ENCODE measurements at places on chromosomes 7 and 10.

DNA sequence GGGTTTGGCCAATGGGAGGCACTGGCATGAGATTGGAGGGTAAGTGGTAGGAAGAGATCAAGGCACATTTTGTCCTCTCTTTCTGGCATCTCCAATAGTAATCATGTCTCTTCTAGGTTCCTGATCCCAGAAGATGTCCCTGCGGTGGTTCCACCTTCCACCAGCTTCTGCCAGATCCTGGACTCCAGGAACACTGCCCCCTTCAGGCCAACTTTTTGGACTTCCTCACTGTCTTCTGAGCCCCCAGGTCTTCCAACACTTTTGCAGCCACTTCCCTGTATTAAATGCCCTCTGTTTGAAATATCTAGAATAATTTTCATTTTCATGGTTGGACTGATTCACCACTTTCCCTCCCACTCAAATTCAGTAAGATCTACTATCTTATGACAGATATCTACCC is 60.9 kb downstream of the BAMBI start:
- no peak for DNase-seq

- DNase-seq, result no peak
Observed at GRCh38 chr10:72146071-72146470, 57.7 kb upstream of the SPOCK2 start.

DNA sequence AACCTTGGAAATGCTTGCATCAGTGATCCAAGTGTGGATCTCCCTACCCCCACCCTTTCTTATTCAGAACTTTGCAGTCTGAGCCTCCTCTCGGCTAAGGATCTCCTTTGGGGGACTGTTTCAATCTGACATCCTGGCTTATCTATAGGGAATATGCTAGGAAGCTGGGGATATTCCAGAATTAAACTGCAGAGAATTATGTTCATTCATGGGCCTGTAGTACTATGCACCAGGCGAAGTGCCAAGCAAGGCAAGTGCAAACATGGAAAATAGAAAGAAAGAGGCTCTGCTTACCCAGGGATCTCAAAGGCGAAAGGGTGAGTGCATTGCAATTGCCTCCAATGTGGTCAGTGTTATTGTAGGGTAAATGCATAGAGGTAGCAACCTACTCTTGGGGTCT is 96.5 kb downstream of the CACNB2 start:
- DNase-seq, result no peak

- DNase-seq, result no peak
Observed at GRCh38 chr10:129861776-129862531, 102.1 kb downstream of the EBF3 start.

DNA sequence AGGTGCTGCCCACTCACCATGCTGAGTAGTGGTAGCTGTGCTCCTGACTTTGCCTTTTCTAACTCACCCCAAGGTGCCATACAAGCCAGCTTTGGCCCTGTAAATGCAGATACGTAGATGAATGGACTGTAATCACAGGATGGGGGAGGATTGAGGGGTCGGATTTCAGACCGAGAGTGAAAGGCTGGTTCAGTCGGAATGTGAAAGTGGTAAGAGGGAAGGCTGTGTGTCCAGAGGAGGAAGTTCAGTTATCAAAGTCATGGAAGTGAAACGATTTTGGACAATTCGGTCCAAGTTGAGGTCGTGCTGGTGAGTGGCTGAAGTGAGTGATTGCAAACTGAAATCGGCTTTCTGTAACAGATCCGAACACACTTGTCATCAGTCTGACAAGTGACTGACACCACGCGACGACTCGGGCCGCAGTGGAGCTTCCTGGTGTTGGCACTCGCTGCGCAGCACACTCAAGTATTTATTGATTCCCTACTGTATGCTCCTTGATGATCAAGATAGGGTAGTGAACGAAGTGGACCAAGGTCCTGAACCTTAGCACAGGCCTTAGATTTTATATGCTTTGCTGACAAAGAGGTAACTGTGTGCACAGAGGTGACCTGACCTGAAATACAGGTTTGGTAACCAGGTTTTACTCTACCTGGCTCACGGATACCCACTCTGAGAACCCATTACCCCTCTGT is 10.5 kb downstream of the ZNF282 start:
- DNase-seq, result no peak

GRCh38 chr10:120666308-120666707 is 184.9 kb upstream of the WDR11 start:
- no peak for DNase-seq

- DNase-seq, result no peak
Observed at GRCh38 chr10:53022611-53023088, 250.1 kb upstream of the MBL2 start.

GRCh38 chr10:71413581-71413980 is 16.9 kb downstream of the CDH23 start:
- DNase-seq, result no peak

DNA sequence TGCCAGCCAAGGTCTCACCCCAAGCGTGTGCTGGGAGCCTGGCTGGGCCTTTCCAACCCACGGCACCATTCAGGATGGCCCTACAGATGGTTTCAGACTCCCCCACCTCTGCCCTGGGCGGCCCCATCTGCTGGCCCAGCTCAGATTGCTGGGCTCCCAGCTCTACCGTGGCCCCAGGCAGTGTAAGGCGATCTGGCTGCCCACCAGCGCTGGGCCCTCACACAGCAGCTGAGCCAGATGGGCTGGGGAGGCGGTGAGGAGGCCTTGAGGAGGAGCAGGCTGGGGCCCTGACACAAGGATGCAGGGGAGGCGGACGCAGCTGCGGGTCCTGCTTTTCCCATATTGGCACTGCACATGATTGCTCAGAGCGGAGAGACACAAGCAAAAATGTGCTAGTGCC is 162.8 kb downstream of the NRF1 start:
- DNase-seq, result no peak

- DNase-seq, result no peak
Observed at GRCh38 chr10:90865401-90865800, 6.4 kb upstream of the RPP30 start.

DNA sequence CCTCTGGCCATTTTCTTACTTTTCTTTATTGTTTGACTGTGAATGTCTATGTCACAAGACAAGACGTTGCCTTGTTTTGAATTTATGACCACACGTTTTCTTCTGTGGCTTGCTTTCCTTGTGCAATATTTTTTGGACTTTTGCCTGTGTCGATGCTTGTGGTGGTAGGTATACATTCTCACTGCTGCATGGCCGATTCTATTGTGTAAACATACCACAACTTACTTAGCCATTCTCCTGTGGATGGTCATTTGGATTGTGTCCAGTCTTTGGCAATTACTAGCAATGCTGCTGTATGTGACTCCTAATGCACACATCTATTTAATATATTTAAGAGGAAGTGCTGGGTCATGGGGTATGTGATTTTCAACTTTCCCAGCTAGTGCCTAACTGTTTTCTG is 18.0 kb upstream of the DLG5 start:
- no peak for DNase-seq

DNA sequence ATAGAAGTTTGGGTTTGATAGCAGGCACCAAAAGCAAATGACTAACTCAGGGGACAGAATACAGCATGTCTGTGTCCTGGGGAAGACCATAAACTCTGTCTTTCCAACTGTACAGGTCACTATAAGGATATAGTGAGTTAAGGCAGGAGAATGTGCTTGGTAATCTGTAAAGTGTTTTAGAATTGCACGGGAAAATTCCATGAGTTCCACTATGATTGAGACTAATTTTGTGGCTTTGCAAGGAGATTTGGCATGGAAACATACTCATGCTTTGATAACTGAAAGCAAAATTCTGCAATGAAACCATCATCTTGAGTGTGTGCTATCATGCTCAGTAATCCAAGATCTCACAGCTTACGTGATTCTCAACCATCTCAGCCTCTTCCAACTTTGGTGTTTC is 152.6 kb downstream of the PKD1L1 start:
- DNase-seq, result no peak

- DNase-seq, result no peak
Observed at GRCh38 chr7:117281562-117281961, 41.3 kb downstream of the WNT2 start.

- no peak for DNase-seq
Observed at GRCh38 chr10:3835770-3836169, 50.8 kb upstream of the KLF6 start.

GRCh38 chr10:63247771-63248170 is 114.6 kb downstream of the NRBF2 start:
- DNase-seq, result no peak
